RPMI8226 (cell line): ENCODE measurements at places on chromosomes 5 and 9.

GRCh38 chr5:135823881-135824280 is 10.6 kb upstream of the SLC25A48 start:
- no peak for DNase-seq

DNA sequence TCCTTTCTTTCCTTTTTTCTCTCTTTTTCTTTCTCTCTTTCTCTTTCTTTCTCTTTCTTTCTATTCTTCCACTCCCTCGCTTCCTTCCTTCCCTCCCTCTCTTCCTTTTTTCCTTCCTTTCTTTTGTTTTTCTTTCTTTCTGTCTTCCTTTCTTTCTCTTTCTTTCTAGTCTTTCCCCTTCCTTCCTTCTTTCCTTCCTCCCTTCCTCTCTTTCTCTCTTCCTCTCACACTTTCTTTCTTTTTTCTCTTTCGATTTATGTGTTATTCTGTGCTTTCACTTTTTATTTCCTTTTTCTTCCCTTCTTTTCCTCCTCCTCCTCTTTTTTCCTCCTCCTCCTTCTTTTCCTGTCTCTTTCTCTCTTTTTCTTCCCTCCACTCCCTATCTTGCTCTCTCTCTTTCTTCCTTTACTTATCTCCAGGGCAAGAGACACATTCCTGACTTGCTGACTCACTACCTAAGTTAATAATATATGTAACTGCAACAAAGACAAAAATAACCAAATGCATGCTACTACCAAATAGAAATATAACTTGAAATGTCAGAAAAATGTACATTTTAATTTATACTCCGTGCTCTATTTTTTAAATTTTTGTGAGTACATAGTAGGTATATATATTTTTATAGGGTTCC is 445.5 kb downstream of the GABRG2 start:
- no peak for DNase-seq

GRCh38 chr5:135242021-135242865 is 156.8 kb downstream of the MACROH2A1 start:
- DNase-seq: no peak

DNA sequence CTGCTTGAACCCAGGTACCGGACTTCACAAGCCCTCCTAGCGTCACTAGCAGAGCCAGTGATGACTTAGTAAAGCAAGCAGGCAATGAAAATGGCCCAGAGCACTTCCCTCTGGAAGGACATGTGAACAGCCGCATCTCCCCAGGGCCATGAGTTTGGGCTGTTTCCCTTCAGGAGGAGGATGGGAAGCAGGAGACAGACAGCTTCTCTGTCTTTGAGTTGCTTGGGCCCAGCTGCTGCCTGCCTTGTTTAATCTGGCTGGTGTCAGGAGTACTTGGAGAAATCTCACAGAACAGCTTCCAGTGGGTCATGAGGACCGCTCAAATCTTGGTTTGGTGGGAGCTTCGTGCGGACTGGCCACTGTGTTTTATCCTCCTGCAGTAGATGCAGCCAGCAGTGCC is 25.4 kb upstream of the WWC1 start:
- DNase-seq: no peak

GRCh38 chr5:82640916-82641315 is 362.8 kb upstream of the RPS23 start:
- DNase-seq: no peak

GRCh38 chr9:110257097-110257841 is 962 bp upstream of the TXN start:
- peak; percentile 28 for DNase-seq

- peak; percentile 63 for DNase-seq
Observed at GRCh38 chr9:976943-977837, 735 bp downstream of the DMRT3 start.

DNA sequence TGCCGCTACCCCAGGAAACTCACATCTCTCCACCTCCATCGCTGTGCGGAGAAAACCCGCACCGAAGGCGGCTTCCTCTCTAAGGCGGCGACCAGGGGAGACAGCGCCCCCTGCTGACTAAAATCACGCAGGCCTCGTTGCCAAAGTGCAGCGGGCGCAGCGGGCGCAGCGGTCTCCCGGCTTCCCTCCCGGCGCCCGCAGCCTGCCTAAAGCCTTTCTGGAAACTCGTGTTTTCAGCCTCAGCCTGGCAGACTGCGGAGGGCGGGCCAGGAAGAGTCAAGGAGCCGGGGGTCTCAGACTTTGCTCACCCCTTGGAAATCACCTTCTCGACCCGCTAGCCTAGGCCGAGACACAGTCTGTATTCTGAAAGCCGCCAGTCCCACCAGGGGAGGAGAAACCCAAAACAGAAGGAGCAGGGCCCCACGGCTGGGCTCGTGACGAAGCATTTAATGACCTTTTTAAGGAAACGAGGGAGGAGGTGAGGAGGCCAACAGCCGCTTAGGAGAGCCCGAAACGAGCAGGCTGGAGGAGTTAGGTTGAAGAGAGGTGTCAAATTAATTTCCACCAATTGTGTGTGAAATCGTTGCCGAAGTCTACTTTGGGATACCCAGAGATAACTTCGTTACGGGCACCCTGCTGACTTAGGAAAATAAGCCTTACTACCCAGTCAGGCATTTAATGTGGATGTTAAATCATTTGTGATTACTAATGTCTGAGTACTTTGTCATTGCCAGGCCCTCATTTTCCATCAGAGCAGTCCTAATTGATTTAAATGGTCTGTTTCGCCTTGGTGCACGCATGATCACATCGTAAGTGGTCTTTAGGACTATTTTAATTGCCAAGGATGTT is 7.3 kb upstream of the FOXB2 start:
- peak; percentile 47 for DNase-seq

DNA sequence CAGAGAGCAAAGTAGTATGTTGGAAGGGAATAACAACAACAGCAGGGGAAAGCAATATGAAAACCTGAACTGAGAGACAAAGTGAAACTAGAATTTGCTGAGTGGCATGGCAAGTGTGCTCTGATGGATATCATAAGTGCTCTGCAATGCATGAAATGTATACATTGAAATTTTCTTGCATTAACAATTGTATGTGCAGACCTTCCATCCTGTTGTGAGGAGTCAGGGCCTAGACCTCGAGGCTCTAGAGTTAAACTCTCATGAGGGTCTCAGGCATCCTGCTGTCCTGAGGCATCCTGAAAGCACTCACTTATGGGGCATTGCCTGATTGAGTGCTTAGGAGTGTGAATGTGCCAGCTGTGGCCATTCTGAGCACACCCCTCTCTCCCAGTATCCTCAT is 1.1 kb downstream of the ECM2 start:
- DNase-seq: peak; percentile 20

DNA sequence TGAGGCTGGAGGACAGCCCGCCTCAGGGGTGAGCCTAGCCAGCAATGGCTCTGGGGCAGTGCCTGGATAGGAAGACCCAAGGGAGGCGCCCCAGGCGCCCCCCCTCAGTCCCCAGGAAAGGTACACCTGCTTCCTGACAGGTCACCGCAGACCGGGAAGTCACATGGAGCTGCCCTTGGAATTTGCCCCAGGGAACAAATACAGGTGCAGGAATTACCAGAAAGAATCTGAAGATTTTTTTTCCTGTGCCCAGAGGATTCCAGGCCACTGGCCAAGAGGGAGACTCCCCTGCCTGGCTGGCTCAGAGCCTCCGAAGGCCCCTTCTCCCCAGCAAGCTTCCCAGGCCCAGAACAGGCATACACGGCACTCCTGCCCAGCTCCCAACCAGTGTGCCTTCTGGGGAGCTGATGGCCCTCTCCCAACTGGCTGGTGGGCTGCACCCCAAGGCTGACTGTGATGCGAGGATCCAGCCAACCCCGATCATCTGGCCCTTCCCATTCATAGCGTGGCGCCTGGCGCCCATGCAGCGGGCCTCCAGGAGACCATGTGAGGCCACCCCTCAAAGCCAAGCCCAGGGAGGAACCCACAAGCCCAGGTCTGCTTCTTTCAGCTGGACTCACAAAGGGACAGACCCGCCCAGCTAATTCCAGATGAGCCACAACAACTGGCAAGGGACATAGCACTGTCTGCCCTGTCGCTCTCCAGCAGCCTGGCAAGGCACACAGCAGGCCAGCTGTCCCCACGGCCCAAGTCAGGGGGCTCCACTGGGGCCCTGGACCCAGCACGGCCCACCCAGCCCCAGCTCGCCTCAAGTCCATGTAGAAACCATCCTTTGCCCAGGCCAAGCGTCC is 2.3 kb downstream of the TPRN start:
- DNase-seq: no peak

GRCh38 chr9:134363450-134363849 is 37.2 kb downstream of the RXRA start:
- no peak for DNase-seq

- DNase-seq: no peak
Observed at GRCh38 chr5:176731506-176732160, 78.7 kb upstream of the UNC5A start.

DNA sequence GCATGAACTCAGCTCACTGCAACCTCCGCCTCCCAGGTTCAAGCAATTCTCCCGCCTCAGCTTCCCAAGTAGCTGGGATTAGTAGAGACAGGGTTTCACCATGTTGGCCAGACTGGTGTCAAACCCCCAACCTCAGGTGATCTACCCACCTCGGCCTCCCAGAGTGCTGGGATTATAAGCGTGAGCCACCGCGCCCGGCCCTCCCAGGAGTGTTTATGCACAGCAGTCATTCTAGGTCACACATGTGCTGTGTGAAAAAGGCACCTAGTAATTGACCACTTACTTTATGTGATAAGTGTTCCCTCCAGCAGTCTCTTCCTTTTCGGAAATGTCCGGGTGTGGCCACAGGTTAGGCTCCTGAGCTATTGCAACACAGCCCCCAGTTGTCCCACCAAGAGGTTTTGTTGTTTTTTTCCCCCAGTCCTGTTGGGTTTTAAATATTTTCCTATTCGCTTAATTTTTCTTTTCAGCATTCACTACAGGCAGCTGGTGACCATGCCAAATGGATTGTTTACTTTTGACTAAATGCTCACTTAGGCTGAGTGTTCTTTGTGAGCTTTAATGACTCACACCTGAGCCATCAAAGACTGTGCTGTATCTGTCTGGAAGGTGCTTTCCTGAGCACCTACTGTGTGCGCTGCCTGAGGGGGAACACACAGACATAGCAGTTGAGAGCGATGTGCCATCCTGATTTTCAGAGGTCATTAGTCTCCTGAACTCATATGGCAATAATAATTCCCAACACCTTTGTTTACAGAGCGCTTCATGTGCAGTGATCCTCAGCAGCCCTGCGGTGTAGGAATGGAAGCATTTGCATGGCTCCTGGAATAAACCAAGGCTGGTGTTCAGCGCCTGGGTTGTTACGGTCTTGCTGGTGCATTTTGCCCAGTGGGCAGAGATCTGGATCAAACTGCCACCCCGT is 94.3 kb downstream of the MVB12B start:
- DNase-seq: no peak

DNA sequence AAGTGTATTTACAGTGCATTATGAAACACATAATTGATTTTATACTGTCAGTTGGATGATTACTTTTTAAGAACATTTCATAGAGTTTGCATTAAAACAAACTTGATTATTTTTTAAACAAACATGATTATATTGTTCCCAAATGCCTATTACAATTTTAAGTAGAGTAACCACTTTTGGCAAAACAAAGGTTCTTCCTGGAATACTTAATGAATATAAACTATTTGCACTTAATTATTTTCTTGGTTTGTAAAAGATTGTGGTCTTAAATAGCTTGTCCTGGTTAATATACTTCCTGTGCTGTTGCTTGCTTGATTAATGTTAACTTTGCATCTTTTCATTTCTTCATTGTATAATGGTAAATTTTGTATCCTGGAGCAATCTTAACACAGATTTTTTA is 180.0 kb downstream of the CDH12 start:
- no peak for DNase-seq

GRCh38 chr5:150660108-150660831 is 781 bp upstream of the MYOZ3 start:
- no peak for DNase-seq

GRCh38 chr9:83583151-83584014 is 39.6 kb upstream of the IDNK start:
- peak; percentile 51 for DNase-seq
